ENCODE measurements at places on chromosomes 11 and 22.

- DNase-seq: no peak
These were observed 319.3 kb upstream of the NARS2 start for GRCh38 chr11:78893996-78894395.

DNA sequence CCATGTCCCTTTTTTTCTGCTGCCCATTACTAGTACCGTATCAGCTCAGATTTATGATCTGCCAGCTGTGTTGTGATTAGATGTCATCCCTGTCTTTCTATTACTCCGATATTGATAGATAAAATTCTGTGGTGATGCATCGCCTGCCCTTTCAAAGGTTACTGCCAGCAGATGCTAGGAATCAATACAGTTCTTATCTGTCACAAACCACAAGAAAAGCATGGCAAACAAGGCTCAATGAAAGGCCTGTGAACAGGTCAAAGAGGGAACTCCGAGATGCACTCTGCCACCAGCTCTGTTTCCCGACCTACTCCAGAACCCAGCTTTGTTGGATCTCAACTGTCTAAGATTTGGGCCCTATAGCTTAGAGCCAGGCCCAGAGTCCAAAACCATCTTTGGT, 246.0 kb downstream of the CADM1 start:
- no peak for DNase-seq

GRCh38 chr22:28438183-28438768, 241.4 kb downstream of the TTC28 start:
- no peak for DNase-seq

DNA sequence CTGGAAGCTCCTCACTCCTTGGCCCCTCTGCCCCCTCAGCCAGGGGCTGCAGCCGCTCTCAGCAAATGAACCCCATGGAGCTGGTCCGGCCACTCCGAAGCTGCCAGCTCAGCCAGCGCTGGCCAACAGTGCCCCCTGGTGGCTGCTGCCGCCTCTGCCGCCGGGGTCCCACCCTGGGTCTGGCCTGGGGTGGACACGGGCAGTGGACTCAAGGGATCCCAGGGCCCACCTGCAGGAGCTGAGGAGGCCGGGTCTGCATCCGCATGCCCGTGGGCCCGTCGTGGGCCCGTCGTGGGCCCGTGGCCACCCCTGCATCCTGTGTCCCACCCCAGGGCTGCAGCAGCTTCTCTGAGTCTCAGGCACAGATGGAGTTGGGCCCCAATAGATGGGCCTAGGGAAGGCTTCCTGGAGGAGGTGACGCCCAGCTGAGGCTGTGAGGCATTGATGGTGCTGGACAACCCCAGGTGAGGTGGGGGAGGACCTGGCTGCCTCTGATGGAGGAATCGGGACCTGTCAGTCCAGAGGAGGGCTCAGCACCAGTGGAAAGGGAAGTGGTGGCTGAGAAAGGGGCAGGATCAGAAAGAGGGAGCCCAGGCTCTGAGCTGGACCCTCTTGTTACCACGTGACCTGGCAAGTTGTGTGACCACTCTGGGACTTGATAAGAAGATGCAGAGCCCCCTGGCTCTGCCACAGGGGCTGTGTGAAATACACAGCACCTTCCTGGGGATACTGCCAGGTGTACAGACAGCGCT, 522.3 kb downstream of the BRD1 start:
- peak; percentile 55 for DNase-seq

DNA sequence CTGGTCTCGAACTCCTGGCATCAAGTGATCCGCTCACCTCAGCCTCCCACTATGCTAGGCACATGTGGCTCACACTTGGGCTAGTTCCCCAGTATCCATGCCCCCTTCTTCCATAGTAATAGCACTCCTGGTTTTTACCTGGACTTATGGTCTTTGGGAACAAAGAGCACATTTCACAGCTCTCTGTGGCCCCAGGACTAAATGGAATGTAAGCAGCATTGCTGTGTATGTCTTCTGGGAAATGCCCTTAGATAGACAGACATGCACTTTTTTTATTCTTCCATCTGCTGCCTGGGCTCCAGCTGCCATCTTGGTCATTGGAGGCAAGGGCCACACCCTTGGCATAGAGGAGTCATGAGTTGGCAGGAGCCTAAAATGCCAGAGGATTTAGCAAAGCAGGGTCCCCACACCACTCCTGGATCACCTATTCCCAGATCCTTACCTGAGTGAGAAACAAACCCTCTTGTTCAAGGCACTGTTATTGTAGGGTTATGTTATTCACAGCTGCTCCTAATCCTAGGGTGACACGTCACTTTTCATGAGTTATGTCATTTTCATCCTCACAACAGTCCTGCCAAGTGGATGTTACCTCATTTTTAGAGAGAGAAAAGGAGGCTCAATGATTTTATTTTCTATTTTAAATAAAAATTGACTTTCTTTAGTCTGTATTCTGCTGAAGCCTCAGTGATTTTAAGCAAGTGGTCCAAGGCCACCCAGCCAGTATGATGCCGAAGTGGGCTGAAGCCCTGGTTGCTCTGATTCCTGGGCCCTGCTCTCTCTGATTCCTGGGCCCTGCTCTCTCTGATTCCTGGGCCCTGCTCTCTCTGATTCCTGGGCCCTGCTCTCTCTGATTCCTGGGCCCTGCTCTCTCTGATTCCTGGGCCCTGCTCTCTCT, 15.7 kb upstream of the GDPD5 start:
- no peak for DNase-seq

DNA sequence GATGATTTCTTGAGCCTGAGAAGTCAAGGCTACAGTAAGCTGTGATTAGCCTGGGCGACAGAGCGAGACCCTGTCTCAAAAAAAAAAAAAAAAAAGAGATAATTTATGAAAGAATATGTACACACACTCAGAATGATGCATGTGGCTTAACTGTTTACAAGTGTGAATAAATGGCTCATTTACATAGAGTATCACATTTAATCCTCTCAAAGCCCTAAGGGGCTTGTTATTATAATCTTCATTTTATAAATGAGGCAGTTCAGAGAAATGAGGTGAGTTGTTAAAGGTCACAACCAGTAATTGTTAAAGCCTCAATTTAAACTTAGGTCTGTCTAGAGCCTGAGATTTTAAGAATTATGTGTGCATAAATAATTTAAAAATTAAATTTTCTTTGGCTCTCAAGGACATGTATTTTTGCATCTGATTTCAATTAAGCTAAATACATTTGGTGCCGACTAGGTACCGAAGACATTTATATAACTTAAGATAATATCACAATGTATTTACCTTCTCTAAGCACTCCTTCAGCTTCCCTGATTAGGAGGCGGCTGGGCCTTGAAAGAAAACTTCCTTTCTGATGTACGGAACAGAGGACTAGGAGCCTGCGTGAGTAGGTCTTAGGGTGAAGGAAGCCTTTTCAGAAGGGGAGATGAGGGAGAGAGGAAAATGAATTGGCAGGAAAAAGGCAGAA, 28.5 kb upstream of the DDX6 start:
- DNase-seq: no peak

DNA sequence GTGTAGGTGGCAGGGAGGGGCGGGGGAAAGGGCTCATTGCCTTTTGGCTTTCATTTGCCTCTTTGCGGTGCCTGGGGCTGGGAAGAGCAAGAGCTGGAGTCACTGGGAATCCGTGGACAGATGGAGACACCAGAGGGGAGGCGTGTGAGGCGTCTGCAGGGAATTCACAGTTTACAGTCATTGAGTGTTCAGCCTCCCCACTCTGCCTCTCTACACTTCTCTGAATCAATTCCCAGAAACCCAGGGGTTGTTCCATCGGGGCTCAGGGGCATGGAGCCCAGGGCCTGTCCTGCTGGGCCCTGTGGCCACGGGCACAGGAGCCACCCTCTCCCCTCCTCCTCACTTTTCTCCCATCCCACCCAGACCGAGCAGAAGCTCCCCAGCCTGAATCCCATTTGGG, 160.5 kb upstream of the NAV2 start:
- no peak for DNase-seq

DNA sequence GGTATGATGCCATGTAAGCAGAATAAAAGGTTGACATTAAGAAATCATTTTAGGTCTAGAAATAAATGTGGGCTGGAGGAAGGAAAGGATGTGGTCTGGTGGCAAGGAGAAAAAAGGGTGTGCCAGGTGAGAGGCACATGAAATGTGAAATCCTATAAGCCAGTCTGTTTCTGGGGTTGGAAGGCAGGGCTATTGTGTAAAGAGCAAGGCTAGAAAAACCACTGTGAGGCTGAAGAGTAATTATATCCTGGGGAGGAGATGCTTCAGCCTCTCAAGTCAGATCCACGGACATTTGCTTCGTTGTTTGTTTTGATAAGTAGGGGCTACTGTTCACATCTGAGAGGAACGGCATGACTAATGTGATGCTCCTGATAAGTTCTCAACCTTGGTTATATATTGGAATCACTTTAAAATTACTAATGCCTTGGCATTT, 77.5 kb upstream of the CTSC start:
- no peak for DNase-seq

DNA sequence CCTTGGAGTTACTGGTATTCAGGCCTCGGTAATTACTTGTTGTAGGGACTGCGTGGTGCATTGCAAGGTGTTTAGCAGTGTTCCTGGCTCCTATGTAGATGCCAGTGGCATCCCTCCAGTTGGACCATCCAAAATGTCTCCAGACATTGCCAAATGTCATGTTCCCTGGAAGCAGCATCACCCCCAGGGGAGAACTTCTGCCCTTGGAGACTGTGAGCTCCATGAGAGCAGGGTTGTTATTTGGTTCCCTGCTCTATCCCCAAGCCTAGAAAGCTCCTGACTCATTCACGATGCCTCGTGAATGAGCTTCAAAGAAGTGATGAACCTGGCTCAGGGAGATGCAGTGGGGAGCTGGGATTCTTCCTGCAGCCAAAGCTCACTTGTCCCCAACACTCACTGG, 4.8 kb upstream of the CD248 start:
- no peak for DNase-seq

DNA sequence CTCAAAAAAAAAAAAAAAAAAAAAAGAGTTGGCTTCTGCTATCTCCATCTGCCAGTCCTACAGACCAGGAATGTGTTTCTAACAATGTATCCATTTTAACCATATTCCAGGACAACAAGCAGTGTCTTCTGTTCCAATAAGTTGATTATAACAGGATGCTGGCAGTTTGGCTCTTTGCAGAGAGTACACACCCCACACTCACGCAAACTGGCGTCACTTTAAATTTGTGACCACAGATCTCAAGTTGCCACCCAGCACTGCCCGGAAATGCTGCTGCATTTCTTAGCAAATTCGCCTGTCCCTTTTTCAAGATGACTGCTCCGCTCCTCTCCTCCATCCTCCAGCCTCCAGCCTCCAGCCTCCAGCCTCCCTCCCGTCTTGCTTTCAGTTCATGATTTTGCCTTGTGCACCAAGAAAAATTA, 44.3 kb downstream of the SCGB1A1 start:
- no peak for DNase-seq

DNA sequence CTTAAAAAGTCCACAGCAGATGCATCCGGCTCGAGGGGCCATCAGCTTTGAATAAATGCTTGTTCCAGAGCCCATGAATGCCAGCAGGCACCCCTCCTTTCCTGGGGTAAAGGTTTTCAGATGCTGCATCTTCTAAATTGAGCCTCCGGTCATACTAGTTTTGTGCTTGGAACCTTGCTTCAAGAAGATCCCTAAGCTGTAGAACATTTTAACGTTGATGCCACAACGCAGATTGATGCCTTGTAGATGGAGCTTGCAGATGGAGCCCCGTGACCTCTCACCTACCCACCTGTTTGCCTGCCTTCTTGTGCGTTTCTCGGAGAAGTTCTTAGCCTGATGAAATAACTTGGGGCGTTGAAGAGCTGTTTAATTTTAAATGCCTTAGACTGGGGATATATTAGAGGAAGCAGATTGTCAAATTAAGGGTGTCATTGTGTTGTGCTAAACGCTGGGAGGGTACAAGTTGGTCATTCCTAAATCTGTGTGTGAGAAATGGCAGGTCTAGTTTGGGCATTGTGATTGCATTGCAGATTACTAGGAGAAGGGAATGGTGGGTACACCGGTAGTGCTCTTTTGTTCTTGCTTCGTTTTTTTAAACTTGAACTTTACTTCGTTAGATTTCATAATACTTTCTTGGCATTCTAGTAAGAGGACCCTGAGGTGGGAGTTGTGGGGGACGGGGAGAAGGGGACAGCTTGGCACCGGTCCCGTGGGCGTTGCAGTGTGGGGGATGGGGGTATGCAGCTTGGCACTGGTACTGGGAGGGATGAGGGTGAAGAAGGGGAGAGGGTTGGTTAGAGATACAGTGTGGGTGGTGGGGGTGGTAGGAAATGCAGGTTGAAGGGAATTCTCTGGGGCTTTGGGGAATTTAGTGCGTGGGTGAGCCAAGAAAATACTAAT, 1.9 kb downstream of the NEAT1 start:
- peak; percentile 68 for DNase-seq

DNA sequence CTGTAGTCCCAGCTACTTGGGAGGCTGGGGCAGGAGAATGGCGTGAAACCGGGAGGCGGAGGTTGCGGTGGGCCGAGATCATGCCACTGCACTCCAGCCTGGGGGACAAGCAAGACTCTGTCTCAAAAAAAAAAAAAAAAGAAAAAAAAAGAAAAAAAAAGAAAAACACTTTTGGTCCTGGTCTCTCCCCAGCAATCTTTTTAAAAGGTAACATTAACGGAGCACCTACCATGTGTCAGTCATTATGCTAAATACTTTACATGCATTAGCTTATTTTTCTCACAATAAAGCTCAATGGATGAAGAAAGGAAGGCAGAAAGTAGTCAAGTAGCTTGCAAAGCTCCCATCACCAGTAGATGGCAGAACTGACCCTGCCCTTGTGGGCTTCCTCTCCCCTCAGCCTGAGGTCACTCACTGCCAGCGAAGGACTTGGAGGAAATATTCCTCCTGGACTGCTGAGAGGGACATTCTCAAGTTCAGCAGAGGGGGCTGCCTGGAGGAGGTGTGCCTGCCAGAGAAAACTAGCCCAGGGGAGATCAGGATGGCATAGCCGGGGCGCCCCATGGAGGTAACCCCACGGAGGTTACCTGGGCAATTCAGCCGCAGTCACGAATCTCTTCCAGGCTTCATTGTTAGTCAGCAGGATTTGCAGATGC, 15.5 kb downstream of the APOL3 start:
- DNase-seq: no peak

- DNase-seq: no peak
These were observed 39.4 kb upstream of the CFAP300 start for GRCh38 chr11:102007567-102008437.

GRCh38 chr11:130815956-130816355, 100.3 kb downstream of the SNX19 start:
- no peak for DNase-seq

DNA sequence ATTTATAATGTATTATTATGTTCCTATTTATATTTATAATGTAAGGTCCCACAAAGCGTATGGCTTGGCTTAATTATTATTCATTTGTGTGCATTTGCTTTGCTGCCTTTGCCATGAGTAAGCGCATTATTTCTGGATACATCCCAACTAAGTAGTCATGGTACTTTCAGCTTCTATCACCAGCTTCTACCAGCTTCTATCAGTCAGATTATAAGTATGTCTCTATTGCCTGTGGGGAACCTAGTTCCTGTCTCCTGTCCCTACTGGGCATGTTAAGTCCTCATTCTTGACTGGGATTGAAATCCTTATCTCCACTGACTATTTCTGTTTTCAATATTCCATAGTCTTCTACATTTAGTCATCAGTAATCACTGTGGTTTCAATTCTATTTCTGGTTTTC, 33.5 kb upstream of the OR10W1 start:
- no peak for DNase-seq

GRCh38 chr22:31566484-31566883, 70.1 kb downstream of the SFI1 start:
- DNase-seq: no peak

- DNase-seq: no peak
These were observed 340.4 kb downstream of the ETS1 start for GRCh38 chr11:128246810-128247594.

GRCh38 chr11:83676056-83676601, 390.0 kb upstream of the CCDC90B start:
- no peak for DNase-seq
